ENCODE measurements at places on chromosomes 3 and 15.

GRCh38 chr3:114057011-114057347 is 442 bp downstream of the QTRT2 start:
- no peak for DNase-seq

GRCh38 chr15:29044503-29044901 is 158.7 kb downstream of the APBA2 start:
- no peak for DNase-seq

- peak; percentile 59 for DNase-seq
Measured at GRCh38 chr3:52317208-52318000, 1.3 kb downstream of the DNAH1 start.

GRCh38 chr3:129605203-129605921 is 1.1 kb downstream of the PLXND1 start:
- DNase-seq = no peak

DNA sequence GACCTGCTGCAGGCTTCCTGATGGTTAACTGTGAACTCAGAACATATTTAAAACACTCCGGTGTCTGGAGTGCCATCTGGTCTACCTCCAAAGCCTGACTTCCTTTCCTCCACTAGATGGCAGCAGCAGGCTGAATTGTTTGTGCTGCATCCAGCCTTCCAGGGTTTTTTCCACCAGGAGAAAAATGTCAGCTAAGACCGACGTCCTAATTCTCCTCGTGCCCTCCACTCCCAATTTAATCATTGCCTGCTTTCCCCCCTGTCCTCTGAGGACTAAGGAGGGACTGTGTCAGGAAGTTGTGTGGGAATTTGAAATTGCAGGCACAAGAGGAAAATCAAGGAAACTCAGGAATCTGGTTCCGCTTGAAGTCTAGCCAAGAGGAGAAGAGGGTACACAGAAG is 165.2 kb upstream of the UMPS start:
- peak; percentile 15 for DNase-seq

DNA sequence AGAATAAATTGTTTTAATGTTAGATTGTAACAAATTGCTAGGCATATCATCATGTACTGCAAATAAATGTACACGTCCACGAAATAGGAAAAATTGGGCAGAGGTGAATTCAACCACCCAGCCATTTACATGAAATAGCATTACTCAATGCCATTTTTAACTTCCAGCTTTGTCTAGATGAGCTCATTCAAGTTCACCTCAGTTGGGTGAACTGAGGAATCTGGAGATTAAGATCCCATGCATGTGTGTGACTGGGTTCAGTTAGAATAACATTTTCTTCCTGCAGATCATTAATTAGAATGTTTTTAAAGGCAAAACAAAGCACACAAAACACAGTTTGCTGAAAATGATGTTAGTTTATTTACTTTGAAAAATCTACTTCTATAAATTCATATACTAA is 767.8 kb upstream of the GOLIM4 start:
- no peak for DNase-seq

GRCh38 chr15:65006876-65007275 is 17.2 kb upstream of the SPG21 start:
- no peak for DNase-seq

DNA sequence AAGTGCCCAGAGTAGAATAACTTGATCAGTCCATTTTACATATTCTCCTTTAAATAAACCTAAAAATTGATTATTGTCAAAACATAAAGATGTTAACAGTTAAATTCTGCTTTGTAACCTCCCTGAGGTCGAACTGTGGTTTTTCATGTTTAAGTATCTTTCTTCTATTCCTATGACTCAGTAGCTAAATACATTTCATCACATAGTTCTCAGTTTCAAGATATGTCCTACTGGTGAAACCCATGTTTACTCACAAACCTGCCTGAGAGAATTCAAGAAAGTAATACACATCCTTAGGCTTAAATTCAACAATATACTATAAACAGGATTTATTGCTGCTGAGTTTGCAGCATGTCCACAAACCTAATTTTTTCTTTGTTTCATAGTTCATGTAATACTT is 692.9 kb downstream of the ZPLD1 start:
- DNase-seq = no peak

Data from stimulated activated CD8-positive, alpha-beta memory T cell treated with anti-CD3 and anti-CD28 coated beads, Interleukin-4, amount 100 ng/mL, for 24 hours (primary cell).